ENCODE measurements at places on chromosomes 3 and 15.

DNA sequence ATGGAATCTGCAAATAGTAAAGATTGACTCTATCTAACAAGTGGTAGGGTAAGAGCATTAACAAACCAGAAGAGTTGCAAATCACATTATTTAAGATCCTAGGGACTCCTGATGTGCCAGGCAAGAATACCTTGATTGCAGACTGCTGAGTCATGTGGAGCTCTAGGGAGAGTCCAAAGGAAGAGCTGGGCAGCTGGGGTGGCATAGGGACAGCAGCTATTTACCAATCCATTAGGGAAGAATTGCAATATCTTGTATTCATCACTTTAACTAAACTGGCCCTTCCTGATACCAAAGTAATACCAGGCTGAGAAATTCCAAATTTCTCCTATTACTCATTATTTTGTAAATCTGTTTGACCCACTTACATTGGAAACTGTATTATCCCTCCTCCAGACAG lies 52.2 kb upstream of the ACP3 start:
- no peak for DNase-seq

GRCh38 chr3:197083486-197083885 lies 53.9 kb upstream of the MELTF start:
- no peak for DNase-seq

DNA sequence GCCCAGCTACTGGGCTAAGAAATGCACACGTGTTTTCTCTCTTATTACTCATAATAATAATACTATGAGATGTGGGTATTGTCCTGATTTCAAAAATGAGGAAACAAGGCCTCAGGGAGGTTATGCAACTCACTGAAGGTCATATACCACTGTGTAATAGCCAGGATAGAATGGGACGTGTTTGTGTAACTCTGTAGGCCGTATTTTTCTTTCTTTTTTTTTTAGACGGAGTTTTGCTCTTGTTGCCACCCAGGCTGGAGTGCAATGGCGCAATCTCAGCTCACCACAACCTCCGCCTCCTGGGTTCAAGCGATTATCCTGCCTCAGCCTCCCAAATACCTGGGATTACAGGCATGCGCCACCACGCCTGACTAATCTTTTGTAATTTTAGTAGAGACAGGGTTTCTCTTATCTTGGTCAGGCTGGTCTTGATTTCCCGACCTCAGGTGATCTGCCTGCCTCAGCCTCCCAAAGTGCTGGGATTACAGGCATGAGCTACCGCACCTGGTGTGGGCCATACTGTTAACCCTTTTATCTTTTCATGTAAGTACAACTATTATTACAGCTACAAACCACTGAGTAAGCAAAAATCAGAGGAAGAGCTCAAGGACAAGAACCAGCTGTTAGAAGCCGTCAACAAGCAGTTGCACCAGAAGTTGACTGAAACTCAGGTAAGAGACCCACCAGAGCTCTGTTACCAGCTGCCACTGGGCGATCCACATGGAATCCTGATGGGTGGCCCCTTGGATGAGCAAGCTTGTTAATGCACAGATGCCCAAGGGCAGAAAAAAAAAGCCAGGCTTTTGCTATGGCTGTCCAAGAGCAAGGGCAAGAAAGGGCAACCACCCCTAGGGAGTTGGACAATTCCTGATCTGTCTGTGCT lies 6.7 kb downstream of the KNSTRN start:
- no peak for DNase-seq

- no peak for DNase-seq
Observed at GRCh38 chr3:195583831-195584542, at the start of gene APOD. TSS of gene APOD (minus strand) at chr3:195583940. CDS start at chr3:195579461, 4,479 bp downstream.

GRCh38 chr3:169269005-169269404 lies 394.5 kb downstream of the MECOM start:
- DNase-seq = no peak

GRCh38 chr3:124257336-124257864 lies 265.5 kb upstream of the ROPN1 start:
- no peak for DNase-seq

DNA sequence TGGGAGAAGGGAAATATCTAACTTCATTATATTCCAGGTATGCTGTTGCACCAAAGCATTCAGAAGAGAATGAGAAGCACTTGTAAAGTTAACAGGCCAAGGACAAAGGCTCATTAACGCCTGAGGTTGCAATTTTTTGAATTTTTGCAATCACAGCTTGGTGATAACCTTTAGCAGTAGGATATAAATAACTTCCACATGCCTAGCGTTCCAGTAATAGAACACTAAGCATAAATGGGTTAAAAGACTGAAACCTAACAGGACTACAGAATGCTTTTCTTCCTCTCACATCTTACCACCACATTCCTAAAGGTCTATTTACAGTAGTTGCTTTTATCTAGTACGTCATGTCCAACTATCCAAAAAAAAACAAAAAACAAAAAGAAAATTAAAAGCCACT lies 57.4 kb upstream of the IMPG2 start:
- no peak for DNase-seq

GRCh38 chr15:62519900-62520299 lies 354.8 kb upstream of the C2CD4B start:
- DNase-seq = no peak

DNA sequence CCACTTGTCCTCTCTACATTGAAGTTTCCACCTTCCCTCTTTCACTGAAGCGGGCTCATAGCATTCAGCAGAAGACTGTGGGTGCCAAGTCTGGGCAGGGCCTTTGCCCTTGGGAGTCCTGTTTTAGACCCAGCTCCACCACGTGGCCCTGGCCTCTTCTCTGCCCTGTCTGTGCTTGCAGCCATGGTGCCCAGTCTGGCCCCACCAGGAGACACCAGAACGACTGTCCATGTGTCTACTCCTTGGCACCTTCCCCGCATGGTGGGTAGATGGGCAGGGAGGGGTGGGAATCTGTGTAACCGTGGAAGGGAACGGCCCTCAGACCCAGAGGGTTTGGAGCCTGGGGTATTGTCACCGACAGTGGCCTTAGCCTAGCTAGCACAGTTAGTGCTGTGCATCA lies 17.9 kb upstream of the EMC3 start:
- DNase-seq = no peak

GRCh38 chr3:180680097-180680430 lies 775 bp upstream of the CCDC39 start:
- no peak for DNase-seq

DNA sequence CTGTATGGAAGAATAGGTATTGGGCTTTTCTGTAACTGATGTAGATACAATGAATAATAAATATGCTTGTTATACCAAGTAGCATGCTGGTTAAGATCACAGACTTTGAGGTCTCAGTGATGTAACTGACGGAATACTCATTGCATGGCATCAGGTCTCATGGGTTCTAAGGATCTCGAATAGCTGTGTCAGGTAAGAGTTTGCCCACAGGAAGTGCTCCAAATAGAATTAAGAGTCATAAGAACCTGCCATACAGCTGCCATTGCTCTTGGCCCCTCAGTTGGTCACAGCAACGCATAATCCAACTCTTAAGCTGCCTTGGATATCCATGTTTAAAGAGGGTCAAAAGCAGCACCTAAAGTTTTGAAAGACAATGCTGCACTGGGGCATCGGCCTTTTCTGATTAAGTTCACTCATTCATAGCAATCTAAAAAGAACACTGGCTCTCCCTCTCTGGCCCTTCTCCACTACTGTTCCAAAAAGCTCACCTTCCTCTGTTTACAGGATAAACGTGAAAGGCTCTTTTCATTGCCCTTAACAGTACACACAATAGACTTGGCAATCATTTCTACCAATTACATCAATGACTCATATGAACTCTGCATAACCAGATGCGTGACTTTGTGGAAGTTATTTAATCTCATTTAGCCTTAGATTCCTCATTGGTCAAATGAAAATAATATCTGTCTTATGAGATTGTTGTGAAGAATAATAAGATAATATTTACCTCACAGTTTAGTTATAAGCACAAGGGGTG lies 74.6 kb downstream of the ZBTB20 start:
- DNase-seq = no peak

GRCh38 chr3:21544076-21544462 lies 206.9 kb downstream of the ZNF385D start:
- DNase-seq = no peak

- no peak for DNase-seq
Observed at GRCh38 chr15:67587331-67587730, 44.8 kb downstream of the MAP2K5 start.

DNA sequence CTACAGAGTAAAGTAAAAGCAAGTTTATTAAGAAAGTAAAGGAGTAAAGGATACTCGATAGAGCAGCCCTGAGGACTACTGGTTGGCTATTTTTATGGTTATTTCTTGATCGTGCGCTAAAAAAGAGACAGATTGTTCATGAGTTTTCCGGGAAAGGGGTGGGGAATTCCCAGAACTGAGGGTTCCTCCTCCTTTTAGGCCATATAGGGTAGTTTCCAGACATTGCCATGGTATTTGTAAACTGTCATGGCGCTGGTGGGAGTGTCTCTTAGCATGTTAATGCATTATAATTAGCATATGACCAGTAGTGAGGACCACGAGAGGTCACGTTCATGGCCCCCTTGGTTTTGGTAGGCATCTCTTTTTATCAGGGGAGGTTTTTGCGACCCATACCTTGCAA lies 213.1 kb downstream of the OSBPL10 start:
- no peak for DNase-seq

DNA sequence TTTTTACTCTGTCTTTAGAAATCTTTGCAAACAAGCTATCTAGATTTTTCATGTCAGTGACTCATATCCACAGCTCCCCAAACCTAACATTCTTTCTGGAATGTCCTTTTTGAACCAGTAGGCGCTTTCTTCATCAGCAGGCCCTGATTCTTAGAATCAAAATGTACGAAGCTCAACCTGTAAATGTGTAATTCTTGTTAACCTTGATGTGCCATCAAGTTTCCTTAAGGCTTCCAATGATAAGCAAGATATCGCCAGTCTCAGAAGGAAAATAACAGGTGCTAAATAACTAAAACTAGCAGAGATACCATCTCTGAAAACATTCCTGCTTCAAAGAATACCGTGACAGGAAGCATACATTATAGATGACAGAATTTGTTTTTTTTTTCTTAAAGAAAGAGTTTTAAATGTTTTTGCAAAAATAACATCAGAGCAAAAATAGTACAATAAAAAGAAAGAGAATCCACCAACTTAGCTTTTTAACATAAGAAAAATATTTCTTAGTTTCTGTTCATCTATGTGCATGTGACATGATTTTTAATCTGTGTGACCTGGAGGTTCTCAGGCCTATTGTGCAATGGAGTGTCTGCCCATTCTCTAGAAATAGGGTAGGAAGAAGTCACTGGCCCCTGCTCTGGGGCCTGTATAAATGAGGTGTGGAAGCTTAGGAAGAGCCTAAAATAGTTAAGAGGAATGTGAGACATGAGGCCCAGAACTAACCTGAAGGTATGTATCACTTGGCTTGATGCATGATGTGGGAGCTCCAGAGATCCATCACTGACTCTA lies 14.7 kb upstream of the SECISBP2L start:
- no peak for DNase-seq

DNA sequence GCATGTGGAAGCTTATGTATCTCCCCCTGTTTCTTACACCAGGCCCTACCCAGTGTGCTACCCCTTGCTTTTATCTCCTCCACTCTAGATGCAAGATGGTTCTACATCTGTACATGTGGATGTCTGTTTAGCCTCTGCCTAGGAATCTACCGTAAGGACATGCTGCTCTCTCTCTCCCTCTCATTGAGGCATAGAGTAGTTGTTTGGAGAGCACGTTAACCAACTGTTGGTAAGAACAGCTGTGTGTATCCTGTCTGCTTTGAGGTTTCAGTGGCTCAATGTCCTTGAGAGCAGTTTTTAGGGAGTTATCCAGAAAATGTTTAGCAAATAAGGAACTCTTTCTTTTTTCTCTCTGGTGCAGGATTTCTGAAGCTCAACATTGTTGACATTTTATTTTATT lies 152.8 kb downstream of the DNAJB8 start:
- no peak for DNase-seq

- DNase-seq = no peak
Observed at GRCh38 chr3:42173307-42173706, 82.2 kb downstream of the TRAK1 start.

- DNase-seq = no peak
Observed at GRCh38 chr3:117589454-117589853, 879.9 kb downstream of the TUSC7 start.

DNA sequence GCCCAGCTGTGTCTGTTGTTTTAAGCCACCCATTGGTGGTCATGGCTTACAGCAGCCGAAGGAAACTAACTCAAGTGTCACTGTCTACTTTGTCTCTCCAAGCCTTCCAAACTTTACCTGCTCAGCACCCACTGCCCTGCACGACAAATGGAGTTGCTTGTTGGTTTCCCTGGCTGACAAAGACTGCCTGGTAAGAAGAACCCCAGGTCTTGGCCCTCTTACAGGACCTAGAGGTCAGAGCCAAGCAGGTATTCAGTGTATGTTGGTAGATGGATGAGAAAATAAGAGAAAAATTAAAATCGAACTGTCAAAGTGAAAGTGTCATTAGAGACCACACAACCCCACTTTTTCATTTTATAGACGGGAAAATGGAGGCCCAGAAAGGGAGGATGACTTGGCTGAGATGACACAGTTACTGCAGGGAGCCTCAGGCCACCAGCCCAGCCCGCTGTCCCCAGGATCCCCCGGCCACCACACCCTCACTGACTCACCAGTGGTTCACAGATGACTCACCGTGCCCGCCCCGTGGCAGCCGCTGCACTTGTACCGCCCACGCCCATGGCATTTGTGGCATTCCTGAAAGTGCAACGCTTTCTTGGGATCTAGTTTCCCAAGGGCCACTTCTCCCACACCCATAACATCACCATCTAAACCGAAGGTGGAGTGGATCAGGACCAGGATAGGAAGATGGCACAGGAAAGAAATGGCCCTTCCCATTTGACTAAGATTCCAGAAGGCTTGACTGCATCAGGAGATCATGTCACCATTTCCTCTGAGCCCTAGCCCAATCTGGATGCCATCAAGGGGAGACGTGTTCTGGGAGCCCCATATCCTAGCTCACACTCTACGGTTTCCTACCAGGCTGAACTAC lies 15.2 kb downstream of the SSUH2 start:
- DNase-seq = peak; percentile 82

DNA sequence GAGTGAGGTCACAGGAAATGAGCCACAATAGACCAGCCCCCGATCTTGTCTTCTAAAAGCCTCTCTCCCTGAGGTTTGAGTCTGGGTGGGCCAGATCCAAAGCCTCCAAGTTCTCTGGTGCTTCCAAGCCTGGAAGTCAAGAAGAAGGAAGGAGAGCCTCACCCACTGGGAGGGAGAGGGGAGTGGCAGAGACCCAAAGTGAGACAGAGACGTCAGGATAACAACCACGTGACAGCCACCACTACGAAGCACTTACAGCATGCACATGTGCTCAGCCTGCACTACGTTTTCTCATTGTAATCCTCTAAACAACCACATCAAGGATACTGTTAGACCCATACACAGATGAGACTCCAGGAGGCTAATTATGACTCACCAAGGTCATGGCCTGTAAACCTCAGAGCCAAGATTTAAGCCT lies 197.3 kb upstream of the LINGO1 start:
- no peak for DNase-seq
